ENCODE measurements at places on chromosomes 2 and 18.
A peak's percentile ranks its signal among the peaks of the same experiment; 100 is the strongest.

DNA sequence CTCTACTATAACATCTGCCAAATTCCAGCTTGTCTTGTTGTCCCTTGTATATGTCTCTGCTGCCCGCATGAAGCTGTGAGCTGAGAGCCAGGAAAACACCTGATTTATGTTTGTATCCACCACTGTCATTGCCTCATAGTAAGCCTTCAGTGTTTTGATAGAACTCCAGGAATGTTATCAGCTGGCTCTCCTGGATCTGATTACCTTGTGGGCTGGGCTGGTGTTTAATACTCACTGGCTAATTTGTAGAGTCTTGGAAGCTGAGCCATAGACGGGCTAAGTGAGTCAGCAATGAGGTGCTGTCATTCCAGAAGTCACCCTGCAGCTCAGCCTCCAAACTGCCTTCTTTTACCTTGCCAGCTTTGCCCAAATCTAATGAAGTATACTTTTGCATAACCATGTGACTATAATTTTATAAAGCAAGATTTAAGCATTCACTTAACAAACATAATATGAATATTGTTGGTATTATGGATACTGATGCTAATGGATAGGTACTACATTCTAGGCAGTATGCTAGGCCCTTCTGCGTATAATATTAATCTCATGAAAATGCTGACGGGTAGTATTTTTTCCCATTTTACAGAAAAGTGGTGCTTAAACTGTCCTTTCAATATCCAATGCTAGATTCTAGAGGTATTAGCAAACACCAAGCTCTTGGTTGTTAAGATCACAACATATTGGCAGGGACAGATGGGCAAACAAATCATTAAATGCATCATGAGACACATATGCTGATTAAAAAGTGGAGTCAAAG is 62.7 kb upstream of the GATA6 start:
- DNase-seq = no peak

DNA sequence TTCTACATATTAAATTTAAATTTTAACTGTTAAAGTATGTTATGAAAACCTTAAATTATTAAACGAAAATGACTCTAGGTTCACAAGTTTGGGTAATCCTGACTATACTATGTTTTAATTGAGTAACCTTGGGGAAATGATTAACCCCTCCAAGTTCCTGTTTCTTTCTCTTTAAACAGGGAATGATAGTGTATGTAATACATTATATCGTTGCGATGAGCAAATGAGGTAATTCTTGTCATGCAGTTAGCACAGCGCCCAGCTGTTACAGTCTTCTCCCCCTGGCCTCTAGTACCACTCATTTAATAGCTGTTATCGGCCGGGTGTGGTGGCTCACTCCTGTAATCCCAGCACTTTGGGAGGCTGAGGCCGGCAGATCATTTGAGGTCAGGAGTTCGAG is 80.4 kb downstream of the MTA3 start:
- DNase-seq = no peak

DNA sequence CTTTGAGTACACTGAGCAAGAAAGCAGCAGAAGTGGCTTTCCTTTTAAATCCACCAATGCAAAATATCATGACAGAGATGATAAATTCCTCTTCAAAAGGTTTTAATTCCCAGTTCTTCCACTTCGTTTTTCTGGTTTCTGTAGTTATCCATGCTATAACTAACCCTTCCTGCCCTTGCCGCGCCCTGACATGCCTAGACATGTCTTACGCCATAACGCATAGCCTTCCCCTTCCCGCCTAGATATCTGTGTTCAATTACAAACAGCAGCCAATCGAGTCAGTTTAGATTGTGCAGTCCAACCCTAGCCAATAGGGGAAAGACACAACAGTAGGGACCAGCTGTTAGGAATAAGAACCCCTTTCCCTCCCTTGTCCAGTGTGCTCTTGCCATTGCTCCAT is 16.1 kb downstream of the PRPF40A start:
- no peak for DNase-seq

- DNase-seq = no peak
Measured at GRCh38 chr18:48127606-48128005, 197.1 kb upstream of the SMAD2 start.

DNA sequence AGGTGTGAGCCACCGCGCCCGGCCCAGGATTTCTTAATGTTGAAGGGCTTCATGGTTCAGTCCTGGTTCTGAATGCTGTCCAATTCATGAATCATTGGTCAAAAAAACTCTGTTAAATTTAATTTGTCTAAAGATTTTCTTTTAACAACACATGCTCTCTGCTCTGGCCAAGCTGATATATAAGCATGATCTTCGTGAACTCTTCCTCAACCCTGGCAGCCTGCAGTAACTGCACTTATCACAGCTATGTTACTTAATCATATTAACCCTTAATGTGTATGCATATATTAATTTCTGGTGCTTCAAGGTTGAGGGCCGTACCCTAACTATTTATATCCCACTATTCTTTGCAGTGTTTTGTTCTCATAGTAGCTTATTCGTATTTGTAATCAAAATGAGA is 29.4 kb upstream of the FRZB start:
- no peak for DNase-seq

- no peak for DNase-seq
Measured at GRCh38 chr18:10604182-10604581, 78.4 kb downstream of the NAPG start.

- no peak for DNase-seq
Measured at GRCh38 chr2:180058993-180059392, 51.9 kb upstream of the CWC22 start.

DNA sequence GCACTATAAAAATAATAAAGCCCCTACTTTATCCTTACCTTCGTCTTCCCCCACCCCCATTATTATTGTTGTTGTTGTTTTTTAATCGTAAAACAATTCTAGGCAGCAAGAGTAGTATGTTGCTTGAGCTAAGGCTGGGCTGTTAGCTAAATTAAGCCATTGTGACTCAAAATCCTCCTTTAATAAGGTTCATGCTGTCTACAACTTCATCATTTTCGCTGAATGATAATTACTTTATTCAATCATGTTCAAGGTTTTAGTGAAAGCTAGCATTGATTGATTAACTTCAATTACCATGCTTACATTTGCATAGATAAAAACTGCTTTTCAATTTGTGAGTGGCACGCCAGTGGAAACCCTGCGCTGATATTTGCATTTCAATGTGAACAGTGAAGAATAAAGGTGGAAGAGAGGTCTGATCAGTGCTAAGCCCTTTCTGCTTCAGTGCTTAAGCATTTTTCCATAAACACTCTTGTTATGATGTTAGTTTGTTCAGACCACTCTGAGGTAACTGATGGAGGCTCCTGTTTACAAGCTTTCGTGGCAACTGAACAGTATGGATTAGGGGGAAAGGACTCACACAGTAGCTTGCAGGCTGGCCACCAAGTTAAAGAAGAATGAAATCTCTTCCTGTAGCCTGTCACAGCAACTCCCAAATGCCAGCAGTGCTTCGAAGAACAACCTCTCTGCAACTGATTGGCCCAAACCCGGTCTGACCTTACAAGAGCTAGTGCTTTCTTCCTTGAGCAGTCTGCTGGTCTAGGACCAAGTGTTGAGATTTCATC is 156.8 kb downstream of the GPD2 start:
- peak; percentile 32 for DNase-seq

- no peak for DNase-seq
Measured at GRCh38 chr2:196589419-196589818, 50.1 kb upstream of the CCDC150 start.

- DNase-seq = no peak
Measured at GRCh38 chr2:105432749-105433148, 33.9 kb upstream of the FHL2 start.

DNA sequence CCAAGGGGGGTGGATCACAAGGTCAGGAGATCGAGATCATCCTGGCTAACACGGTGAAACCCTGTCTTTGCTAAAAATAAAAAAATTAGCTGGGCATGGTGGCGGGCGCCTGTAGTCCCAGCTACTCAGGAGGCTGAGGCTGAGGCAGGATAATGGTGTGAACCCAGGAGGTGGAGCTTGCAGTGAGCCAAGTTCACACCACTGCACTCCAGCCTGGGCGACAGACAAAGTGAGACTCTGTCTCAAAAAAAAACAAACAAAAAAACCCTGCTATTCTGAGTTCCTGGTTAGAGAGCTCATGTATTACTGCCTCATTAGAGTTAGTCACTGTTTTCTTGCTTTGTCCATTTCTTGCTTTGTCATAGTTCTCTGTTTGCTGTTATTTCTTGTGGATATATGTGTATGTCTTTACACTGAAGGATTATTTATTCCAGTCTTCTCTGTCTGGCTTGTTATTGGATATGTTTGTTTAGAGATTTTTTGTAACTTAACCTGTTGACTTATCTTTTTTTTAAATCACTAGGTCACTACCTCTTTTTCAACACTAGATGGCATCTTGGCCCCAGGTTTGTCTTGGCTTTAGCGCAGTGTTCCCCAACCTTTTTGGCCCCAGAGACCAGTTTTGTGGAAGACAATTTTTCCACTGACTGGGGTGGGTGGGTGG is 17.0 kb downstream of the TTLL4 start:
- no peak for DNase-seq

DNA sequence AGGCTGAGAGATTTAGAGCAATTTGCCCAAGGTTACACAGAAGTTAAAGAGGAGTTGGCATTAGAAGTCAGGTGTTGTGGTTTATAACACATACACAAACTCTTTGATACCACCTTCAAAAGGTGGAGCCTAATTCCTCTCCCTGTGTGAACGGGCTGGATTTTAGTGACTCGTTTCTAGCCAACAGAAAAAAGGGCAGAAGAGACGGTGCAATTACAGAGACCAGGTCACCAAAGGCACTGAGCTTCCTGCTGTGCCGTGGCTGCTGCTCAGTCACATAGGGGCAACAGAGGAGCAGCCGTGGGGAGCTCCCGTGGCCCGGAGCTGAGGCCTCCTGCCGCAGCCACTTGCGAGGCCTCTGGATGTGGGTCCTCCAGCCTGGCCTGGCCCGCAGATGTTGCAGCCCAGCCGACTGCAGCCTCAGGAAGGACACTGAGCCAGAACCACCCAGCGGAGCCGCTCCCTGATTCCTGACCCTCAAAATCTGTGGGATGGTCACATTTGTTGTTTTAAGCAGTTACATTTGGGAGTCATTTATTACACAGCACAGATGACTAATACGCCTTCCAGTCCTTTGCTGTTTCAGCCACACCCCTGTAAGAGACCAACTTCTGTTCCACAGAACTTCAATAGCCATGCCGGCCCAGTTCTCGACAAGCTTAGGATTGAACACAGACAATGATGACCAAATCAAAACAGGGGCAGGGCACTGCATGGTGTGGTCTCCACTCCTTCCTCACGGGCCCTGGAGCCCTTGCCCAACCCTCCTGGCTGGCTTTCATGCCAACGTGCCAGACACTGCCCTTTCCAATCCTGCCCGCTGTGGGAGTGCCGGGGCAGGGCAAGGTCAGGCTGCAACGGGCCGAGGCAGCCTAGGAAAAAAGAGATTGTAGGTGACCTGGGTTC is 17.1 kb downstream of the EDAR start:
- DNase-seq = no peak

DNA sequence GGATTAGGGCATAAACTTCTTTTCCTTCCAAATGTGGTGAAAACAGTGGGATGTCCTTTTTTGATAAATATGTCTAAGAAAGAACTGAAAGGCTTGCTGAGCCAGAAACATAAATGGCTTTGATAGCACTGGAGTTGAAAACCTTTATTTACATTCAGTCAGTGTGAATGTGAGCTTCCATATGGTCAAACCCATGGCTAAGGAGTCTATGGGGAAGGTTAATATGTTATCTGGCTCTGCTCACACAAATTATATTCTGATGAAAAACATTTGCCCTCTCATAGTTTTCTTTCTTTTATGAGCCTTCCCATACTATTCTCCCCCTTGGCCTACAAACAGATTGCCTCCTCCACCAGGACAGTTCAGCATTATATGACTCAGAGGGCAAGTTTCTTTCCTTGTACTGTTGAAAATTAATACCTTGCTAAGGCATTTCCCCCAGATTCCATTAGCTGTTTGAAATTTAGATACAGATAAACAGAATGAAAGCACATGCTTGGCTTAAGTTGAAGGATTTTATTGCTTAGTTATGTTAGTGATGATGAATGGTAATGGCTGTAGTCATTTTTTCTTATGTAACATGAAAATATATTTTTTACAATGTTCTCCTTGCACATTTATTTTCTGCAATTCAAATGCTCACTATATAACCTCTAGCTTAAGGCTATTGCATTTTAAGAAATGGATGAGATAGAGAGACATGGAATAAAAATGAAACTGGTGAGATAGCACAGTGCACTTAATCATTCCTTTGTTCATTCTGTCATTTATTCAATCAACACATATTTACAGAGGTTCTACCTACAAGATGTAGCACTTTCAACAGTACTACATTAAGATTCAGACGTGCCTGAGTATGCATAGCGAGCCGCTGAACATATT is 544.1 kb downstream of the LRRTM4 start:
- DNase-seq = no peak

- no peak for DNase-seq
Measured at GRCh38 chr2:138720035-138720838, 60.0 kb downstream of the NXPH2 start.

- DNase-seq = no peak
Measured at GRCh38 chr18:13513021-13513420, 213.3 kb downstream of the FAM210A start.

- DNase-seq = no peak
Measured at GRCh38 chr18:46301081-46301480, 196.9 kb downstream of the HAUS1 start.

DNA sequence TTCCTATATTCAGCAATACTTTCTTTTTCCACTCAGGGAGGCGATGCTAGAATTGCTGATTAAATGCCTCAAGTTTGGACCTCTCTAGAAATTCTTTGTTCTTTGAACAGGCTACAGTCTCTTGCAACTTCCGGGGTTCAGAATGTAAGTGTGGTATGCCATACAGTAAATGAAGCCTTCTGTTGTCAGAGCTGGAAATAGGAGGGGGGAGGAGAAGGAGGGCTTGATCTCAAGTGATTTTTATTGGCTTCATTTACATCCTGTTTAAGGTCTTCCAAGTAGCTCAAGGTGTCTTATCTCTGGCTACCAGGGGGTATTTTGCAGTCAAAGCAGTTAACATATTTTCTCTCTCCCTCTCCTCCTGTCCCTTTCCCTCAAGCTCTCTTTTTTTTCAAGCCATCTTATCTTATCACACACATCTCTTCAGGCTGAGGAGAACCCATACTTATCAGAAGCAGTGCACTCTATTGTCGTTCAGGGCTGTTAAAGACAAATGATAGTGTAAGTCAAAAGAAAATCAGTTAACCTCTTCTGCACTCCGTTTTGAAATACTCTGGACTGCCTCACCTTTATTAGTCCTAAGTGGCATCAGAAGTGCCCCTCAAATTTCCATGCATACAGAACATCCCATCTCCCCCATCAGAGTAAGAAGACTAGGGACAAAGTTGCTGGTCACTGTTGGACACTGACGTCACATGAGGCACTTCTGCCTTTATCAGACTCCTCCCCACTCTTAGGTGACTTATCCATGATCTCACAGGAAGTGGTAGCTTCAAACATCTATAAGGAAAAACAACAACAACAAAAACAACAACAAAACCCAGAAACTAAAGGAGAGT is 112.2 kb downstream of the ZNF521 start:
- no peak for DNase-seq

Data from NT2/D1 (cell line).